ENCODE measurements at places on chromosomes 1 and 21.

GRCh38 chr1:38076038-38076437 lies 29.4 kb upstream of the POU3F1 start:
- no peak for DNase-seq

GRCh38 chr1:23214640-23215039 lies 2.7 kb downstream of the HTR1D start:
- DNase-seq = no peak

DNA sequence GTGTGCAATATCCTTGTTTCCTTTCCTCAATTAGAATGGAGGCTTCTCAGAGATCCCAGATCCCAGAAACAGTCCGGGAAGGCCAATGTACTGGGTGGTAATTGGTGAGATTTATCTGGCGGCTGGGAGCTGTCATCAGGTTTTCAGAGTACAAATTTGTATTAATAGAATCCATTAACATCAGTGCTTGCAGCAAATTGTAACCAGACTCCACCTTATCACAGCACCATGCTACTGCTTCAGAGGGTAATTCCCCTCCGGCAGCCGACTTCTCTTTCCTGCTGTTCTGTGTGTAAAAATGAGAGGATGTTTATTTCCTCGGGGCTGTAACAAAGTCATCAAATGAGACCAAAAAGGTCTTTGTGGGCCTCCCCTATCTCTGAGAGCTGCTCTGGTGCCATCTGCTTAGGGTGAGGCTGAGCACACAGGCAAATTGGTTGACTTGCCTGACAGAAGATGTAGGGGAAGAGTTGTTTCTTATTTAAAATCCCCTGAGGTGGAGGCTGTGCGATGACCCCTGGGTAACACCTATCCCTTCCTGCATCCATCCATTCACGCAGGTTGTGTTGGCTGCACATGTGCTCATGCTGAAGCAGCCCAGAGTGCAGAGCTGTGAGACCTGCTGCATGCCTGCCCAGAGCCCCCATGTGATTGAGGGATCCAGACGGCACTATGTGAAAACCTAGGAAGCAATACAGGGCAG lies 19.2 kb downstream of the NFASC start:
- no peak for DNase-seq

DNA sequence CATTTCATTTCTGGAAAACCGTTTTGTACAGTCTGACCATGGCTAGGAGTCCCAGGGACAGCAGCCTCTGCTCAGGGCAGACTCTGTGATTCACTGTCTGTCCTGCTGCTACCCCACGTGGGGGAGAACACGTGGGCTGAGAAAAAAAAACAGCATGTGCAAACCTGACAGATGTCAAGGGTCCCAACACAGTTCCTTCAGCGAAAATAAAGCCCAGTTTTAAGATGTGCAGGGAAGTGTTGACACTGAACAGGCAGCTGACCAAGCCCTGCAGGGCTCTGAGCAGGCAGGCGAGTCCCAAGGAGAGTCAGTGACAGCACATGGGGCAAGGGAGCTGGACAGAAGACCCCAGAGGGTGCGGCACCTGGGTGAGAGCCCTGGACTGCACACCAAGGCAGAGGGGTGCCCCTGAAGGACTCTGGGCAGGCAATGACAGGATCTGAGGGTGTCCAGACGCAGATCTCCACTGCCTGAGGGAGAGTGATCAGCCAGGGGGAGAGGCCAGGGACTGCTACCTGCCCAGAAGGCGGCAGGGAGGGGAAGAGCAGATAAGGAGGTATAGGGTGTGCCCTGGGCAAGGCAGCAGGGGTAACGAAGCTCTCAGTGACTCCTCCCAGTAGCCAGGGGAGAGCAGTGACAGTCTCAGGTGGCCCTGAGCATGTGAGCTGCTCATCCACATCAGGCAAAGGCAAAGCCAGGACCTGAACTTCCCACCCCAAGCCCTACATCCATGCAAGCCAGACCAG lies 5.1 kb upstream of the SPATC1L start:
- DNase-seq = no peak

GRCh38 chr1:53979712-53980450 lies 33.7 kb downstream of the LRRC42 start:
- DNase-seq = no peak

- no peak for DNase-seq
These were observed 56.4 kb downstream of the WDR3 start for GRCh38 chr1:117985973-117986372.

DNA sequence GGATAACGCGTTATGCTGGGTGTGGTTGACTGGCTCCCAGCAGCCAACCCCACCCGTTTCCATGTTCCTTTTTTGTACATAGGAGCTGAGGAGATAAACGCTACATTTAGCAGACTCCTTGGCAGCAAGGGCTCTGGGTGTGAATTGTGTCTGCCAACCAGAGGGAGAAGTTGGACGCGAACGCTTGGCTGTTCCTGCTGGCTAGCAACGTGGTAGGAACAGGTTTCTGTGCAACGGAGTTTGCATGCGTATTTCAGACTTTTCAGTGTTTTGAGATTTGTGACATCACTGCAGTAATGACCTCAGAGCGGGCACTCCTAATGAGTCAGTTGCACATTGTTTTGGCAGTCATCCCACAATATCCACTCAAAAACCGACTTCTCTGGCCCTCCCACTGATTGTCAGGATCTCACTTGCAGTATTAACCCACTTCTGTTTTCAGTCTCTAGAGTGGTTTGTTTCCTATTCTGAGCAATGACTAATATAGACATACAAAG lies 98.7 kb upstream of the RGS1 start:
- no peak for DNase-seq

- no peak for DNase-seq
These were observed 620.4 kb upstream of the BEND5 start for GRCh38 chr1:49397086-49397485.

- DNase-seq = no peak
These were observed 82.8 kb upstream of the KCNE2 start for GRCh38 chr21:34280959-34281358.

GRCh38 chr1:156945881-156946661 lies 25.6 kb downstream of the LRRC71 start:
- no peak for DNase-seq
